ENCODE measurements at places on chromosomes 16 and 17. TPM values are rescaled to one million over a fixed set of nuclear protein-coding genes. Genes with fewer than 3 reads are reported as not detected.

DNA sequence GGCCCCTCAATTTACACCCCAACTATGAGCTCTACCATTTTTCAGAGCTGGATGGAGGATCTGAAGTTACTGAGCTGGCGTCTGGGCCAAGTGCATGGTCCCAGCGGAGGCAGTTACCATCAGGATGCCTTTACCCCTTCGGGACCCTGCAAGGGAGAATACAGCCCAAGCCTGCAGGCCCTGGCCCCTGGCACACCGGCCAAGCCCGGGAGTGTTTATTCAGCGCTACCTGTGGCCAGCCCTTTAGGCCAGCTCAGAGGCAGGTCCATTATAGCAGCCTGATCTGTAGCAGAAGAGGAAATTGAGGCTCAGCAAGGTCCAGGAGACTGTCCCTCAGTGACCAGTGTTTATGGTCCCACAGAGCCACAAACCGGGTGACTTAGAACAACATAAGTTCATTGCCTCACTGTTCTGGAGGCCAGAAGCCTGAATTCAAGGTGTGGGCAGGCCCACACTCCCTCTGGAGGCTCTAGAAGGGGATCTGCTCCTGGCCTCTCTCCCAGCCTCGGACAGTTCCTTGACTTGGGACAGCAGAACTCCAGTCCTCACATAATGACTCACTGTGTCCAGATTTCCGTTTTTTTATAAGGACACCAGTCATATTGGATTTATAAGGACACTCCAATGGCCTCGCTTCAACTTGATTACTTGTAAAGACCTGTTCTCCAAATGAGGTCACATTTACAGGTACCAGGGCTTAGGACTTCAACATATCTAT, 8.8 kb downstream of the SEC14L5 start:
- H3K27ac ChIP-seq, result no peak overlapping the region
- no peaks in the 10 kb centered on the region for H3K27me3 ChIP-seq
- peaks cover 4% of the 10 kb centered on the region for H3K4me1 ChIP-seq
- no peak for DNase-seq
- no peaks in the 10 kb centered on the region for H3K36me3 ChIP-seq
- H3K4me3 ChIP-seq, result no peak overlapping the region

GRCh38 chr16:19911747-19912454, 27.3 kb upstream of the GPRC5B start:
- H3K27ac ChIP-seq, result no peak overlapping the region
- no peak overlapping the region for H3K4me3 ChIP-seq
- peaks cover 4% of the 10 kb centered on the region for H3K27me3 ChIP-seq

- no peak overlapping the region for H3K4me3 ChIP-seq
- H3K36me3 ChIP-seq, result no peaks in the 10 kb centered on the region
- peaks cover 18% of the 10 kb centered on the region for H3K4me1 ChIP-seq
- peak; percentile 80 for DNase-seq
Measured at GRCh38 chr17:66507103-66507923, 204.9 kb downstream of the PRKCA start.

GRCh38 chr16:82621781-82622180, 5.0 kb upstream of the CDH13 start:
- no peak overlapping the region for H3K27ac ChIP-seq
- H3K27me3 ChIP-seq, result peaks cover 14% of the 10 kb centered on the region
- no peak for DNase-seq

SECTM1 gene
- total RNA-seq, result 3.4 TPM

MMP28 gene
- 3.7 TPM for total RNA-seq

GPRC5C gene
- 20.1 TPM for total RNA-seq
